ENCODE measurements at places on chromosomes 13 and 19.

DNA sequence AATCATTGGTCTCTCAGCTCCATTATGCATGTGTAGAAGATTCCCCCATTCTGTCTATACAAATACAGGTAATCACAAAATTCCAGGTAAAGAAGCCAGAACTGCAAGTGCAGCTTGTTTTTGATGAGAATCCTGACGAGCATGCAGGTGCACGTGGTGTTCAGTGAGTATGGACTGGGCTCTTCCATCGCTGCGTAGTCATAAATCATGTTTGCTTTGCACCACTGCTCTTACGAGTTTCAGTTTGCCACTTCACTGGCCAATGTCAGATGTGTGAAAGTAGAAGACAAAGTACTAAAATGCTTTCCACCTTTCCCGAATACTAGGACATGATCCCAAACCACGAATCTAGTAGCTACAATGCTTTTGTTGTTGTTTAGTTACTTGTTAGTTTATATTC is 390.7 kb downstream of the LIG4 start:
- no peak for DNase-seq

DNA sequence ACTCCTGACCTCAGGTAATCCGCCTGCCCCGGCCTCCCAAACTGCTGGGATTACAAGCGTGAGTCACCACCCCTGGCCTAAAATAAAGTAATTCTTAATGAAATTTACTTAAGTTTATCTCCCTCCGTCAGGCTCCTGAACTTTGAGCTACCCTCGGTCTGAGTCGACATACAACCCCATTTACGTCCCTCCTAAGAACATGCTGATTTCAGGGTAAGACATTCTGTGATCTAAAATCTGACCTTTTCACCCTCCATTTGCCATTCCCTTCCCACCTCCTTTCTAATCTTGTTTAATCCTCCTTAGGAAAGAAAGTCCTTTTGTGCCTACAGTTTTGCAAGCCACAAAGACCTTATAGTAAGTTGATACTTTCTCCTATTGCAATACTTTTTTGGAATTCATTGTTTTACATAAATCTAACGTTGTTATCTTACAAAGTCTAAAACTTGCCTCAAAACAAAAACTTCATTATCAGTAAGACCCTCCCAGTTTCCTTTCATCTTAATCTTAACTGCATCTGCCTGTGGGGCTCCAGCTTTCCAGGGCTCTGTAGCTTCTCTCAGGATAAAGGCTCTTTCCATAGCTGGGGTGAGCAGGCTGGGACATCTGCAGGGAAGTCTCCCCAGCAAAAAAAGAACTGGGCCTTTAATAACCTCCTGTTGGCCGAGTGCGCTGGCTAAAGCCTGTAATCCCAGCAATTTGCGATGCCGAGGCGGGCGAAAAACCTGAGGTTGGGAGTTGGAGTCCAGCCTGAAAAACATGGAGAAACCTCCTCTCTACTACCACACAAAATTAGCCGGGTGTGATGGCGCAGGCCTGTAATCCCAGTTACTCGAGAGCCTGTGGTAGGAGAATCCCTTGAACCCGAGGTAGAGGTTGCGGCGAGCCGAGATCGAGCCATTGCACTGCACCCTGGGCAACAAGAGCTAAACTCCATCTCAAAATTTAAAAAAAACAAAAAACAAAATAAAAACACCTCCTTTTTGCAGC is 143.1 kb downstream of the ZNF737 start:
- no peak for DNase-seq

DNA sequence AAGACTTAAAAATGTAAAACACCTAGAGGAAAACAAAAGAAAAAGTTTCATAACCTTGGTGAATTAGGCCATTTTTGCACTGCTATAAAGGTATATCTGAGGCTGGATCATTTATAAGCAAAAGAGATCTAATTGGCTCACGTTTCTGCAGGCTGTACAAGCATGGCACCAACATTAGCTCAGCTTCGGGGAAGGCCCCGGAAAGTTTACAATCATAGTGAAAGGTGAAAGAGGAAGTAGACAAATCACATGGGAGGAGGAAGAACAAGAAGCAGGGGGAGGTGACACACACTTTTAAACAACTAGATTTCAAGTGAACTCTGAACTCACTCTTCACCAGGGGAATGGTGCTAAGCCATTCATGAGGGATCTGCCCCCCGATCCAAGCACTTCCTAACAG is 1358.5 kb upstream of the PCDH9 start:
- DNase-seq: no peak

GRCh38 chr19:10001899-10002298 is 8.4 kb downstream of the COL5A3 start:
- DNase-seq: no peak

DNA sequence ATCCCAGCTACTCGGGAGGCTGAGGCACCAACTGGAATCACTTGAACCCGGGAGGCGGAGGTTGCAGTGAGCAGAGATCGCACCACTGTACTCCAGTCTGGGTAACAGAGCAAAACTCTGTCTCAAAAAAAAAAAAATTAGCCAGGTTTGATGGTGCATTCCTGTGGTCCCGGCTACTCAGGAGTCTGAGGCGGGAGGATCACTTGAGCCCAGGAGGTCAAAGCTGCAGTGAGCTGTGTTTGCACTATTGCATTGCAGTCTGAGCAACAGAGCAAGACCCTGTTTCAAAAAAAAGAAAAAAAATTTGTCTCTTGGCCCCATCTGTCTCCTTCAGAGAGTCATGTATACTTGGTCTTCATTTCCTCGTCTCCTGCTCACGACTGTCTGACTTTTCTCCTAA is 1.6 kb downstream of the CCDC97 start:
- DNase-seq: no peak

DNA sequence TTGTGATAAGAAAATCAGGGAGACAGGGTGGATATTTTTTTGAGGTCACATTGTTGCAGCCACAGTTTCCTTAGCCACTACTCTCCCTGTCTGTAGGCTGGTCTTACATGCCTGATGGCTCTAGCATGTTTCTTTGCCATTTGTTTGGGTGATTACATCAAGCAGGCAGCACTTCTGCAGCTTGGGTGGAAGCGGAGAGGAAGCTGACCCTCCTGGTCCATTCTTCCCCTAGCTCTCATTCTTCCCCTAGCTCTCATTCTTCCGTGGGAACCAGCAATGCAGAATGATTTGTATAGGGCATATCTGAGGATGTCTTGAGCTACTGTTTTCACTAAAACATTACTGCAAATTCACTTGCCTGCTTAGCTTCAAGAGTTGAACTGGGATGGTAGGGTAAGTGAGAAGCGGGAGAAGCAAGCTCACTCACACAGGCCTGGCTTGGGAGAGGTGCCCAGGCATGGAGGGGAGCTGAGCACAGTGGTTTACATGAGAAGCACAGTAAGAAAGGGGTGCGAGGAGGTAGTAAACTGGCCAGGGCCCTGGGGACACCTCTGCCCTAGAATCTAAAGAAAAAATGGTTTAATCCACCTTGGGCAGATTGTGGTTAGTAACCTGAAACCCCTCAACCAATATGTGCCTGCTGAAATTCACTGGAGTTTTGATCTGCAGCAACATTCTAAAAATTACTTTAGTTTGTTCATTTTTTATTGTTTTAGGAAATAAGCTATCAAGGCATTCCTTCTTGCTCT is 538.9 kb downstream of the RFC3 start:
- no peak for DNase-seq

- no peak for DNase-seq
These were observed 258.7 kb upstream of the EDNRB start for GRCh38 chr13:78177306-78177705.

GRCh38 chr13:43942286-43942685 is 62.6 kb downstream of the LACC1 start:
- DNase-seq: no peak

- DNase-seq: peak; percentile 77
These were observed 69.6 kb downstream of the ARHGEF7 start for GRCh38 chr13:111184458-111185401.

DNA sequence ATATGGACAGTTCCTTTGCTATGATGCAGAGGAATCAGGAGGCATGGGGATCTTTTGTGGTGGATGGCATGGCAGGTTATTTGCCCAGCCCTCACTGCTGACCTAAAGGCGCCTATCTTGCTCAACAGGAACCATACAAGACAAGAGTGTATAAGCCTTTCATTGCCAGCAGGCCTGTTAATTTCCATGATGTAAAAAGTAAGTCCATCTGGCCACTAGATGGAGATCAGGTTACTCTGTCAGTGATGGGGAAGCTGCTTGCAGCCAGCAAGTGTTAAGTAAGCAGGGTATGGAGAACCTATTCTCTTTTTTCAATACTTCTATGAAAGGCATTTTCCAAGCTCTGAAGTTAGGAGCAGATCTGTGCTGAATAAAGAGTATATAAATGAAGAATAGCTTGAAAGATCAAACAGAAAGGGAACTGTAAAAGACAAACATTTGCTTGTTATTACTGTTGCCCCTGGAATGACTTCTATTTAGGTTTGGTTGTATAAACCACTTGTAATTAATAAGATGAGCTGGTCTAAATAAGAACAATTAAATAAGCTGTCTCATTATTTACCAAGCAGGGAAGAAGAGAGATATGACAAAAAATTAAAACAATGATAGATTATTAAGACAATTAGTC is 210.9 kb downstream of the RGCC start:
- peak; percentile 60 for DNase-seq

DNA sequence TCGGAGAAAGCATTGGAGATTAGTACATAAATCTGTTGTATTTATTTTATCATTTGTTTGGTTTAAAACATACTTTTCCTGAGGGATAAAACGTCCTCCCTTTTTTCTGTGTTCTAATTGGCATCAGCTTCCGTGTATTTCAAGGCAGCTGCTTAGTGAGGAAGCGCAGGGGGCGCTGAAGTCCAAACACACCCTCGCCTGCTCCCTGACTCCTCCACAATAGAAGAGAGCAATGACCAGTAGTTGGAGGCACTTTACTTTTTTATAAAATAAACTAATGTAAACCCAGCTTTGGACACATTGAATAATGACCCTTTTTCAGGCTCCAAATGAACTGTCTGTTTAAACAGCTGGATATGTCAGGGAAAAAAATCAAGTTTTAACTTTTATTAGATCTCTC is 79.9 kb downstream of the RNASEH2B start:
- no peak for DNase-seq

- DNase-seq: no peak
These were observed 345.8 kb downstream of the ZNF536 start for GRCh38 chr19:30718014-30718413.

- peak; percentile 48 for DNase-seq
These were observed 1.4 kb downstream of the PLPP2 start for GRCh38 chr19:289651-290371.

GRCh38 chr19:34246340-34246739 is 8.0 kb upstream of the GARRE1 start:
- DNase-seq: no peak

- DNase-seq: no peak
These were observed 8.0 kb downstream of the NPAS1 start for GRCh38 chr19:47027586-47028088.

GRCh38 chr19:5307655-5308054 is 33.0 kb downstream of the PTPRS start:
- no peak for DNase-seq

GRCh38 chr19:55212447-55212846 is 3.1 kb upstream of the PTPRH start:
- peak; percentile 64 for DNase-seq

DNA sequence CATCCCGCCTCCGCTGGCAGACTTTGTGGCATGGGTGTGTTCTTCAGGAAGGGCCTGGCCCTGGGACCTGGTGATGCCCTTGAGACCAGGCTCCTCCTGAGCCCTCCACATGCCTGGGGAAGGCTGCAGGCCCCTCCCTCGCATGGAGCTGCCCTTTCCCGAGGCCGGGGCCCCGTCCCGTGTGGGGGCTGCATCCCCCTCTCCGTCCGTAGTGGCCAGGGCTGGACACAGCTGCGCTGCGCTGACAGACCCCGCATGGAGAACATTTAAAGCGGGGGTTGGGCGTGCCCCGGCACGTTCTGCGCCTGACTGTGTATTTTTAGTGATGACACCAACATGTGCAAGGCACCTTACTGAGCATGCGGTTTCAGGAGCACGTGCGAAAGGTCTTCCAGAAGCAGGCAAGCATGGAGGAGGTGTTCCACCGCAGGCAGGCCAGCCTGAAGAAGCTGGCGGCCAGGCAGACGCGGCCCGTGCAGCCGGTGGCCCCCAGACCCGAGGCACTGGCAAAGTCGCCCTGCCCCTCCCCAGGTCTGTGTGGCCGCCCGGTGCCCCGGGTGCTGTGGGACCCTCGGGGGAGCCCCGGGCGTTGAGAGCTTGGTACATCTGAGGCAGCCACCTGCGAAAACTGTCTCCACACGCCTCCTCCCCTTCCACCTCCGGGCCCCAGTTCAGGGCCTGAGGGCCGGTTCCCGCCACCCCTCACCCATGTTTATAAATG is 28.8 kb upstream of the F7 start:
- DNase-seq: no peak

GRCh38 chr19:16066611-16067104 is 9.6 kb upstream of the TPM4 start:
- peak; percentile 79 for DNase-seq

GRCh38 chr13:30312904-30313303 is 5.6 kb upstream of the KATNAL1 start:
- DNase-seq: no peak

GRCh38 chr13:34462843-34463242 is 479.2 kb upstream of the NBEA start:
- DNase-seq: no peak

GRCh38 chr13:33798023-33798422 is 19.9 kb upstream of the RFC3 start:
- DNase-seq: no peak

DNA sequence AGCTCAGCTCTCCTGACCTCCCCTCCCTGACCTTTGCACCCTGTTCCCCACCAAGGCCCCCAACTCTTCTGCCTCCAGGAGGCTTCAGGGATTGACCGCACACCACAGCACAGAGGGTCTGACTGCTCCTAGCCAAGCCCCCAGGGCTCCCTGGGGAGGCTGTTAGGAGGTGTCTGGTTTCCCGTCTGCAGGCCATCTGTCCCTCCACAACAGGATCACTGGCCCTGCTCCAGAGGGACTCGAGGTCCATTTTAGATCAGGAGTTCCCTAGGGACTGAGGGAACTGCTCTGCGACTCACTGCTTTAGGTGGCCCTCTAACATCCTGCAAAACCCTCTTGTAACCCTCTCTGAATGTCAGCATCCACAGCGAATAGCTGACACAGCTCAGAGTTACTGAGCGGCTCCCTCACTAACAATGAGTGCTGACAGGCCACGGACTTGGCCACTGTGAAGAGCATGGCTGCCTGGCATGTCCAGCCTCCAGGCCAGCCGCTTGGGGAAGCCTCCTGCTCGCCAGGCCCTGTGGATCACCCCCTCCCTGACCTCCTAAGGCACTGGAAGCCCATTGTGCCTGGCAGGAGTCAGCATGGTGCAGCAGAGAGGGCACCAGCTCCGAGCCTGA is 17.7 kb downstream of the GRIK5 start:
- DNase-seq: no peak

DNA sequence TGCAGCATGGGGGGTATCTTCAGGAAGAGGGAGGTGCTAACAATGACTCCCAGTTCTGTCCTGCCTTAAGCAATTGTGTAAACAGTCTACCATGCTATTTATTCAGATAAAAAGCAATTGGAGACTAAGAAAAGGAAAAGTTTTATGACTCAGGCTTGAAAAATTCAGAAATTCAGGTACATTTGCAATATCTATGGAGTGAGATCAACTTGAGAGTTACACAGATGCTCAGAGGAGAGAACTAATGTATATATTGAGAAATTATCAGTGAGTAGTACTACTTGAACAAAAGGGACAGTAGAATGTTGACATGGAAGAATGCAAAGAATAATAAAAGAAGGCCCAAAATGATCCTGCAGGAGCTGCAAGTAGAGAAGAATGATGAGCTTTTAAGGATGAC is 277.6 kb upstream of the DACH1 start:
- no peak for DNase-seq
